ENCODE measurements at places on chromosomes 2 and 18.

DNA sequence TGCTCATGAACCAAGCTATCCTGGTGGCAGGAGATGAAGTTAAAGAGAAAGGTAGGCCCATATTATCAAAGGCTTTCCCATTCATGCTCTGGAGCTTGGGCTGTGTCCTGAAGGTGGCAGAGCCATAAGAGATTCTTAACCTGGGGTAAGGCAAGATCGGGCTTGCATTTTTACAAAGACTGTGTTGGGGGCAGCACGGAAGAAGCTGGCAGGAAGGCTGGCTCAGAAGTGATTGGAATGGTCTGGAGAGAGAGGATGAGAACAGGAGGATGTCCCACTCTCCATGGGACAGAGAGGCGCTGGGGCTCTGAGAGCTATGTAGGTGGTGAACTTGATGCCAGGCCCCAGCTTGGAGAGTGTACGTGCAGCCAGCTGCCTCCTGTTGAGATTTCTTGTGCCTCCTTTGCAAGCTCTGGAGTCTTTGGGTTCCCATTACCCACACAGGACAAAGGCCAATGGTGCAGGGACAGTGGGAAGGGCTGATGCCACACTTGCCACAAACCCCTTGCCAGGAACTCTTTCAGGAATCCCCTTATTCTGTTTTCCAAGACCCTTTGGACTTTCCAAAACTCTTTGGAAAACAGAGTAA, 40.6 kb upstream of the FZD5 start:
- DNase-seq: no peak

DNA sequence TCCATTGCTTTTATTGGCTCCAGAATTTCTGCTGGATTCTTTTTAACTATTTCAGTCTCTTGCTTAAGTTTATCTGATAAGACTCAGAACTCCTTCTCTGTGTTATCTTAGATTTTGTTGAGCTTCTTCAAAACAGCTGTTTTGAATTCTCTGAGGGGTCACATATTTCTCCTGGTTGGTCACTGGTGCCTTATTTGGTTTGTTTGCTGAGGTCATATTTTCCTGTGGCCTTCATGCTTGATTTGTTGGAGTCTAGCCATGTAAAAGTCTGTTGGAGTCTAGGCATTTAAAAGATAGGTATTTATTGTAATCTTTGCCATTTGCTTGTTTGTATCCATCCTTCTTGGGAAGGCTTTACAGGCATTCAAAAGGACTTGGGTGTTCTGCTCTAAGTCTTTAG, 398.7 kb downstream of the DSEL start:
- DNase-seq: peak; percentile 5

DNA sequence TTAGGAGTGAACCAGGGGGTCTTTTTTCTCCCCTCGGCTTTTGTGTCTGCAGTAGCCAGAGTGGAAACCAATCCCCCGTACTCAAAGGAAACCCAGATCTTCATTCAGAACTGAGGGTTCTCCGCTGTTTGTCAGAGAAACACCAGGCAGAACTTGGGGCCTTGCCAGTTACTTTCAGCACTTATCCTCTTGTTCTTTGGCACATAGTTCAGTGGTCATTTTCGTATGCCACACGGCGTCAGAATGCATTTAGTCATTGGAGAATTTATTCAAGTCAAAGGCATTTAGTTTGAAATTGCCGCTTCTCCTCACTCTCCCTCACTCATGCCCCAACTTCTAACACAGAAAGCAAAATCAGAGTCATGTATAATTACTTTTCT, 102.9 kb downstream of the CABLES1 start:
- DNase-seq: no peak

DNA sequence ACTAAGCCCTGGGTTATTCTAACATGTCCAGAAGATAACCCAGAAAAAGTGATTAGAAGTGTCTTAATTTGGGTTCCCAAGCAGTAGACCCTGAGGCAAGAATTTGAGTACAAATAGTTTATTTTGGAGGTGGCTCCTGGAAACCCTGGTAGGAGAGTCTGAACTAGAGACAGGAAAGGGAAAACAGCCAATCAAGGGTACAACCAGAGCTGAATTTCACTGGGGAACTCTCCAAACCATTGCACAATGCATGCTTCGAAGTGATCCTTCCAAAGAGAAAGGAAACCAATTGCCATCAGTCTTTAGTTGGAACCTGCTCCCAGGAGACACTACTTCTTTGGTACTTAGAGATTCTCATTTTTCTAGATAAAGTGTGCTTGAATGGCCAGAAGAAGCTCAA, 361.5 kb downstream of the MBD2 start:
- DNase-seq: no peak

DNA sequence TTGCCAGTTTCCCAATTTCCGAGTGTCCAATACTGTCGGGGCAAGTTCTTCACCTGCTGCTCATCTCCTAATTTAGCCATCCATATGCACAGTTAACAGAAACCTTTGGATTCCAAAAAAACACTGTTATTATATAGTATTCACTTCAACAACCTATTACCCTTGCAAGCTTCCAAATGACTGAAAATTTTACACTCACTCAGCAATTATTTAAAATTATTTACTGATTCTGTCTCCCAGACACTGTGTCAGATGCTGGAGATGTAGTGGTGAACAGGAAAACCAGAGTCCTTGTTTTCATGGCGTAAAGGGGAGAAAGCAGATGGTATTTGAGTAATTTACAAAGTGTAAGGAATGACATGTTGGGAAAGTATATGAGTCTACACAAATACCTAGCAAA, 53.7 kb upstream of the BMPR2 start:
- no peak for DNase-seq

DNA sequence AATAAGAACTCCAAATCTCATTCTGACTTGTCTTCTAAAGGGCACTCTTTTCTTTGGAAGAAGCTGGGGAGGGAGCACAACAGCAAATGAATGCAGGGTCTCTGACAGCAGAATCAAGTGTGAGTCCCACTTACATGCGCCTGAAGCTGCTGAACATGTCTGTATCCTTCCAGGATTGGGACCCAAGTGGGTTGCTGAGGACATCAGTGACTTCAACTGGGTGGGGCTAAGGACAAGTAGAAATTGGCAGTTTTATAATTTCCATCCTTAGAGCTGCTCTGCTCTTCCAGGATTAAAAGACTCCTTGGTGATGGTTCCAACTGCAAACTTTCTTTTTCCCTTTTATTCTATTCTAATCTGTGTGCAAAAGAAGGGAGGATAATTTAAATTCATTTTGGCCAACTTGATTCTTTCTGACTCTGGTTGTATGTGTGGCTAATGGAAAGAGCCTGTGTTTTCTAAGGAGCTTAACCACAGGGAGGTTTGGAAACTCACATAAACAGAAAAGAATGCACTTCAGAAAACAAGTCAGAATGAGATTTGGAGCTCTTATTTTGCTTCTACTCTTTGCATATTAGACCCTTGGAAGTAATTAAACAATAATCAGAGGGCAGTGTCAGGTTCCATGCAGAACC, 20.6 kb downstream of the ANTXR1 start:
- DNase-seq: no peak

DNA sequence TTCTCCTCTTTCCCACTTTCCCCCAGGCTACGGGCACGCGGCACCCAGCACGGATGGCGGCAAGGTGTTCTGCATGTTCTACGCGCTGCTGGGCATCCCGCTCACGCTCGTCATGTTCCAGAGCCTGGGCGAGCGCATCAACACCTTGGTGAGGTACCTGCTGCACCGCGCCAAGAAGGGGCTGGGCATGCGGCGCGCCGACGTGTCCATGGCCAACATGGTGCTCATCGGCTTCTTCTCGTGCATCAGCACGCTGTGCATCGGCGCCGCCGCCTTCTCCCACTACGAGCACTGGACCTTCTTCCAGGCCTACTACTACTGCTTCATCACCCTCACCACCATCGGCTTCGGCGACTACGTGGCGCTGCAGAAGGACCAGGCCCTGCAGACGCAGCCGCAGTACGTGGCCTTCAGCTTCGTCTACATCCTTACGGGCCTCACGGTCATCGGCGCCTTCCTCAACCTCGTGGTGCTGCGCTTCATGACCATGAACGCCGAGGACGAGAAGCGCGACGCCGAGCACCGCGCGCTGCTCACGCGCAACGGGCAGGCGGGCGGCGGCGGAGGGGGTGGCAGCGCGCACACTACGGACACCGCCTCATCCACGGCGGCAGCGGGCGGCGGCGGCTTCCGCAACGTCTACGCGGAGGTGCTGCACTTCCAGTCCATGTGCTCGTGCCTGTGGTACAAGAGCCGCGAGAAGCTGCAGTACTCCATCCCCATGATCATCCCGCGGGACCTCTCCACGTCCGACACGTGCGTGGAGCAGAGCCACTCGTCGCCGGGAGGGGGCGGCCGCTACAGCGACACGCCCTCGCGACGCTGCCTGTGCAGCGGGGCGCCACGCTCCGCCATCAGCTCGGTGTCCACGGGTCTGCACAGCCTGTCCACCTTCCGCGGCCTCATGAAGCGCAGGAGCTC, 35.4 kb downstream of the KCNK3 start:
- DNase-seq: no peak

GRCh38 chr2:232349946-232350635, 28.5 kb upstream of the ALPP start:
- DNase-seq: no peak

- DNase-seq: no peak
These were observed 2.1 kb downstream of the HK2 start for GRCh38 chr2:74835831-74836674.

DNA sequence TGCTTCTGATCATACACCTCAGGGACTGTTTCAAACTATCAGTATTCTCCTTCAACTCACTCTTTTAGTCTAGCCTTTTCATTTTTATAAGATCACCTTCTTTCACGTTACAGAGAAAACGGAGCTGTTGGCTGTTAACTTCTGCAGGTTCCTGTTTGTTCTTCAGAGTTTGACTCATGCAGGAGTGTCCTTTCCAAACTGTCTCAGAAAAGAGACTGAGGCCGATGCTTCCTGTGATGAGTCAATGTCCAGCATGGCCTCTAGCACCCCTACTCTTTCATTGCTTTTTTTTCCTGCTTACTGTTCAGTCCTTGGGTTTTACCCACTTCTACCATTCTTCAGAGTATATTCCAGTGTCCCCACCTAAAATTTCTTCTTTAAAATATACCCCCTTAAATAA, 240.8 kb upstream of the RGPD4 start:
- no peak for DNase-seq

DNA sequence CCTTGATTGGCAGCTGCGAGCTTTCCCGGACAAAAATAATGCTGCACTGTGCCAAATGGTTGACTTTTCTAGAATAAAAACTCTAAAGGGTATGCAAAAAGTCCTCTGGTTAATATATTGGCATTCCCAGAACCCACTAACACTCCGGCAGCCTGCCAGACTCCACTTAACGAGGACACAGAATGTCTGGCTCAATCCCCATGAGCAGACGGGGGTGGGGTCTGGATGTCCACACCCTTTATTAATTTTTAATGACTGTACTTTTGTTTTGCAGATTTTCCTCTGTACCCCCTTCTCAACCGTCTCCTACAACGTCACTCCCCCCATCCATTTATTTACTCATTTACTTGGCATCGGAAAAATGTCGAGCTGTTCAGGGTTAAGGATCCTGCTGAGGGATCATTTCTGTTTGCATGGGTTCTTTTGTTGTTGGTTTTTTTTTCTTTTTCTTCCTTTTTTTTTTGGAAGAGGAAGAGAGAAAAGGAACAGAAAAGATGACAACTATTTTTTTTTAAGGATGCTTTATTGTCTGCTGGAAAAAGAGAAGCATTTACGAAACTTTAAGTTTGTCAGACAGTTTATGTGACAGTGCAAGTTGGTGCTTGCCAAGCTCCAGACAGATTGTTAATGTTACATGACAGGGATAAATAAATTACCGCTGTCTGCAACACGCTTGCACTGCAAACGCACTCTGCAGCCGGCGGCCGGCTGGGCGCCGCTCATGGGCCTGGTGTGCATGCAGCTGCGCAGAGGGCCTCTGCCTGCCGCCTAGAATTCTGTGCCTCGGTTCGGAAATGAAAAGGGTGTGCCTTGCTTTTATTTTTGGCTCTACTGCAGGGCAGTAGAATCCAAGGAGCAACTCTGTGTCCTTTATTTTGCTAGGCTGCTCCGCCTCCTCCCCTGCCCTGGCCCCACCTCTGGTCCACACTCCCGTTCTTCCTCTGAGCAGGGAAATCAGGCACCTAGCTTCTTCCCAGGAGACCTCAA, 3.6 kb downstream of the LDLRAD4 start:
- DNase-seq: peak; percentile 96

- no peak for DNase-seq
These were observed 2.0 kb upstream of the C2orf68 start for GRCh38 chr2:85613717-85614515.

DNA sequence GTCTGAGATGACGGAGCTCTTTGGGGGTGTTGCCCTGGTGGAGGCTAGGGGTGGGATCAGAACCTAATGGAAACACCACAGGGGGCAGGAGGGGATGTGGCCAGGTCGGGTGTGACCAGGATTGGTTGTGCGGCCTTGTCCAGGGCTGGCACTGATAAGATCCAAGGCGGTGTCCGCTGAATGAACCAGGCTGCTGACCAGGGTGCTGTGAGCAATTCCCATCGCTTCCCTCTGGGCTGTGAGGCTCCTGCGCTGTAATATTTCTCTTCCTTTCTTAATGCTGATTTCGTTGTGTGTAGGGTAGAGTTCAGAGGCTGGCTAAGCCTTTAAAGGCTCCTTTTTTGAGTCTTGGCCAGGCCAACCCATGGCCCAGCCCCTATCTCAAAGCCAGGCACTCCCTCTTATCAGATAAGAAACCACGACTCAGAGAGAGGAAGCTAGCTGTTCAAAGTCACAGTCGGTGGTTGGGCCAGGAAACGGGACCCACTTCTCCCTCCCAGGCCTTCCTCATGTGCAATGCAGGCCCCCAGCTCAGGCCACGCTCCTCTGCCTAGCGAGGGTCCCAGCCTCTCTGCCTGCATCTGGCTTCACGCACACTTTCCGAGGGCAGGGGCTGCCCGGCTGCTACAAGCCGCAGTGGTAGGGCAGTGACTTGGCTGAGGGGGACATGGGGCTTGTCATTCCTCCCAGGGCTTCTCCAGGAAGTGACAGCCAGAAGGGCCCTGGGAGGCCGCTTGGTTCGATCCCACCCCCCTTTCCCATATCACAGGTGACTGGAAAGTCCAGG, 26.0 kb upstream of the FOSL2 start:
- DNase-seq: peak; percentile 92

DNA sequence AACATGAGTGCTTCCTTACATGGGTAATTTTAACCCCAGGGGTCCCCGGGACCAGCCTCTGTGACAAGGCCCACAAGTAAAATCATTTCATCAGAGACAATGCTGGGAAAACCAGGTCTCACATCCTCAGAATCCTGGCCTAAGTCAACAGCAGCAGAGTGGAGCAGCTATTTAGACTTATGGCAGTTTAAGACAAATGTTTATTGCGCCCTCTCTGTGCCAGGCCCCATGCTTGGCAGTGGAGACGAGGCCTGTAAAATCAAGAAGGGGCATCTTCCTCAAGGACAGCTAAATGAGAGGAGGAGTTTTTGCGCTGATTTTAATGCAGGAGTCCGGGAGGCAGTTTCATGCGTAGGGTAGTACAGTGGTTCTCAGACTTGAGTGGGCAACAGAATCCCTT, 56.0 kb upstream of the ACAA2 start:
- DNase-seq: no peak

- no peak for DNase-seq
These were observed 17.5 kb upstream of the LIPG start for GRCh38 chr18:49544362-49544761.

- no peak for DNase-seq
These were observed 87.3 kb downstream of the SH3RF3 start for GRCh38 chr2:109216332-109216731.

Measured in umbilical cord (tissue), 2 donors.